ENCODE measurements at places on chromosomes 7 and 10.
A peak's percentile ranks its signal among the peaks of the same experiment; 100 is the strongest.

- no peak for DNase-seq
These were observed 65.2 kb downstream of the TCF7L2 start for GRCh38 chr10:113015201-113015600.

DNA sequence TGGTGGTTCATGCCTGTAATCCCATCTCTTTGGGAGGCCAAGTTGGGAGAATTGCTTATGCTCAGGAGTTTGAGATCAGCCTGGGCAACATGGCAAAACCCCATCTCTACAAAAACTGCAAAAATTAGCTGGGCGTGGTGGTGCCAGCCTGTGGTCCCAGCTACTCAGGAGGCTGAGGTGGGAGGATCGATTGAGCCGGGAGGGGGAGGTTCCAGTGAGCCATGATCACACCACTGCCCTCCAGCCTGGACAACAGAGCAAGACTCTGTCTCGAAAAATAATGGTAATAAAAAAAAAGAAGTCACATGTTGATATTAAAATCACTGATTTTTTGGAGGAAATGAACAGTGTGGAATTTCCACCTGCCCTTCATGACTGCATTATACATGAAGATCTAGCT, 15.8 kb downstream of the PHYH start:
- DNase-seq, result no peak

DNA sequence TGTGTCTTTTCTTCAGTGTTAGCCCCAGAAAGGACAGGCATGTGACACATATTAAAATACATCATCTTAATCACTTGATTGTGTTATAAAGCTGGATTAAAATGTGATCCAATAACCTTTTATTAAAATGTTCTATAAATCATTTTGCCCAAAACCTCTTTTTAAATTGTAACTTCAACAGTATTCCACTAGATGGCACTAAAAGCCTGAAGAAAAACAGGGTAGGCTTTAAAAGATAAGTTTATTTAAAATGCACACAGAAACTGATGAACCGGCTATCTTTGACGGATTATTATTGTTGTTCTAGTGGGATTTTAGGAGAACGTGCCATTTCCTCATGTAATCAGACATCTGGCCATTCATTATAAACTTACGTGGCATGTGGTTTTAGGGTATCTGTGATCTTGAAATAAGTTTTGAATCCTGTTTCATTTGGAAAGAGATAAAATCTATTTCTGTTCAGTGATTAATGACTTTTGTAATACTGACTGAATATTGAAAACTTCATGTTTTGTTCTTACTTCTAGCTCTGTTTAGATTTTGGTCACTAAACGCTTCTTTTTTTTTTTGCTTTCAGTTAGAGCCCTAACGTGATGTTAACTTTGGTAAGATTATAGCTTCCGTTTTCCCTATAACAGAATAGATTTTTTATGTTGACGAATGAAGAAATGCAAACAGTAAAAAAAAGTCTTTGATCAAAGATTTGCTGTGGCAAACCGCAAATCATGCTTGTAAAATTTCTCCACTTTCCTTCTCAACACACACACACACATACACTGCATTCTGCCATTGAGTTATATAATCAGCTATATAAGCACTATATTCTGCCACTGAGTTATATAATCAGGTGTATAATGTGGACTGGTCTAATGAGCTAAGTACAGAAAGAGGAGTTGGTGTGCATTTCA, 13.6 kb downstream of the VPS50 start:
- no peak for DNase-seq

- DNase-seq, result no peak
These were observed 12.1 kb upstream of the CCNY start for GRCh38 chr10:35324196-35324595.

DNA sequence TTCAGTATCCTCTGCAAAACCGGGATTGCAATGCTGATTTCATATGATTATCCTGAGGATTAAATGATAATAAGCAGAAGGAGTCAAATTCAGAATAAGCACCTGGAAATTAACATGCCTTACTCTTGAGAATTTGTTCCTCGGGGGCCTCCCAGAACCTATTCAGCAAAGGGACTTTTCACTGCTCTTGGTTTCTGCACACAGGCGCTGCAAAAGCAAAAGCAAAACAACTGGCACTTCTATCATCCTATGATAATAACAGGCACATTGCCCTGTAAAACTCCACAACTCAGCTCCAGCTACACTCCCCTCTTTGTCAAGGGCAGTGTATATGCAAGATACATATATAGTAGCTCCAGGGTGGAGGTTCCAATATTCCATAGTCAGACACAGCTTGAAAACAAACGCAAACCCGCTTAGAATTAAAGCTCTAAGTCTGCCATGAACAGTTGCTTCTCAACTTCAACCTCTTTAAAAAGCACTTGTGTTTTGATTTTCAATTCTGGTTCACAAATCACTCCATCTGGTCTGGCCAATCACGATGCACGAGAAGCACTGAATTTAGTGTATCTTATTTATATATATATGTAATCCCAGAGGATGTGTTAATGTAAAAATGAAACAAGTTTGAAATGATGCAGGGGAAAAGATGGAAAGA, 119.9 kb upstream of the PTER start:
- DNase-seq, result no peak

DNA sequence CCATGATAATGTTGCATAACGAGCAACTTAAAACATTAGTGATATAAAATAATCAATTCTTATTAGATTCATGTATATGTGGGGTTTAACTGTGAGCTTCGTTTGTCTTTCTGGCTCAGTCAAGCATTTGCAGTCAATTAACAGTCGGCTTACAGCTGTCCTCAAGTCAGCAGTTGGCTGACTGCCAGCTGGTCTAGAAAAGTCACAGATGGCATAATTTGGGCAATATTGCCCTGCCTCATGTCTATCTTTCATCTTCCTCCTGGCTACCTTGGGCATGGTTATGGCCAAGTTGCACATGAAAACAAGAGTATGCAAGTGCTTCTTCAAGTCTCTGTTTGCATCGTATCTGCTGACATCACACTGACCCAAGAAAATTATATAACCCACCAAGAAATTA, 186.1 kb upstream of the ZWINT start:
- DNase-seq, result no peak

DNA sequence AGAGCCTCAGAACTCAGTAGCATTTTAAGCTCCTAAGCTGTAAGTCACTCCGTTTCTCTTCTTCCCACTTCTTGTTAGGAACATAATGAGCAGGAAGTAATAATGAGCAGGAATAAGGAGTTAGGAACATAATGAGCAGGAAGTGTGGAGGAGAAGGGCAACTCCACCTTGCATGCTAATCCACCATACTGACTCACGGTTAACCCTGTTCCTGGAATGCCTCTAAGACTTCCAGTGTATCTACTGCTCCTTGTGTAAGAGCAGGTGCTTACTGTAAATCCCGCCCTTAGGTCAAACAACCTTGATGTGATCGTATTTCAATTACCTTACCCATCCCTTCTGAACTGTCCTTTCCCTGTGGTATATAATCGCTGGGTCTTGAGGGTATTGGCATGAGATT, 528.7 kb downstream of the CALN1 start:
- DNase-seq, result no peak

- DNase-seq, result peak; percentile 77
These were observed at the start of gene SLC37A3 for GRCh38 chr7:140397784-140398750. TSS of gene SLC37A3 (minus strand) at chr7:140398530. CDS start at chr7:140382526, 16,004 bp downstream.

DNA sequence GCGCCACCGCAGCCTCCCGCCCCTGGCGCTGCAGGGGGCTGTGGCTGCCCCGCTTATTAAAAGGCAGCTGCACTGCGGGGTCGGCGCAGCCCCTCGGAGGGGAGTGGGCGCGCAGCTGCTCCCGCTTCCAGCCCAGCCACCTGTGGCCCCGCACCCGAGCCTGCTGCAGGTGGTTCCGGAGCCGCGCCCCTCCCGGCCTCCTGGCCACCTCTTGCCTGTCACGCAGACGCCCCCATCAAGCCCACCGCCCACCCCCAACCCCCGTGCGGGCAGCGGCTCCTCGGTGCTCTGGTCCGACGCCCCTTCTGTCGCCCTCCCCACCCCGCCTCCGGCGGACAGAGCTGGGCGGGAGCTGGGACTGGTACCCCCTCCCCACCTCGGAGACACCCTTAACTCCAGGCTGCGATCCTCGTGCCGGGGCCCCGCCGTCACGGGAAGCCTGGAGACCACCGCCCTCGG, 549 bp downstream of the CALY start:
- DNase-seq, result no peak

DNA sequence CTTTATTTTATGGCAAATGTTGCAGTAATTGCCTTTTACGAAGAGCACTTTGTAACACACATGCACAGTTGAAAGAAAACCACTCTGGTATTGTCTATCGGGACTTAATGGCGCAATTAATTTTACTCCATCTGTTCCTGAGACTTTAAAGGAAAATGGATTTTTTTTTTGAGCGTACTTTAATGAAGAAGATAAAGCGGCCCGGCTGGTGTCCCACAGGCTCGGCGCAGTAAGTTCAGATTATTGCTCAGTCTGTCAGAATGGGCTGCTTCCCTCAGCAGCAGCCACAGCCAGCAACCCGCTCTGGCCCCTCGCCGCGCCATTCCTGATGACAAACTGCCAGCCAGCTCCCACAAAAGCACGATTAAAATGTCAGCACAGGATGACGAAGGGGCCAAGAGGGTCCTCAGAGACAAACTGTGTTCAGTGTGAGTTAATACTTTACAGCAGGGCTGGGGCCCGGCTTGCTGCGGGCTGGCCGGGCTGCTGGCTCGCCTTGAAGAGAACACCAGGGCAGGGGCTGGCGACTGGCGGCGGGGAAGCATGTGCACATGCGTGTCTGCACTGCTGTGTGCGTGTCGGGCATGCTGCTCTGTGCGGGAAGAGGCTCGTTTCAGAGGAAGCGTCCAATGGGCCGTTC, 501.0 kb upstream of the GALNT17 start:
- DNase-seq, result no peak

Measured in activated CD4-positive, CD25-positive, alpha-beta regulatory T cell treated with anti-CD3 and anti-CD28 coated beads, Interleukin-2, amount 50 U/mL, for 16 hours (primary cell).